ENCODE measurements at places on chromosomes 12 and 14. TPM values are rescaled to one million over a fixed set of nuclear protein-coding genes. Genes with fewer than 3 reads are reported as not detected.

The KRT78 gene
- not detected for polyA plus RNA-seq

The TMCC3 gene
- polyA plus RNA-seq: 39.5 TPM

The DGLUCY gene
- polyA plus RNA-seq: 69.6 TPM

The DPF3 gene
- 5.4 TPM for polyA plus RNA-seq

The MYF5 gene
- polyA plus RNA-seq: not detected

DNA sequence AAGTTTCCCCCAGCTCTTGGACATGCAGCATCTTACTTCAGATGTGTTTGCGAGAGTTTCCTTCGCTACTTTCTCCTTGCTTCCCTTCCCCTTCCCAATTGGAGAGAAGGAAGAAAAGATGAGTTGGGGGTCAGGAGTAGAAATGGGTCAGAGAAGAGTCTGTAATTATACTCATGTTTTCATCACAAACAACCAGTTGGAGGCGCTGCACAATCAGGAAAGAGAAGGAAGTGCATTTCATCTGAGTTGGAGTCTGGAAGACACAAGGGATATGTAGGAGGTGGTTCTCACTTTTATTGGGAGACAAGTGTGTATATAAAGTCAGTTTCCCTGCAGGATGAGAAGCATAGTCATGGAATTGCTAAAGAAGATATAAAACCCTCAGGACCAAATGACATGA, 31.3 kb upstream of the VSX2 start:
- DNase-seq: no peak

GRCh38 chr12:28063355-28063880, 90.9 kb upstream of the PTHLH start:
- no peak for DNase-seq

DNA sequence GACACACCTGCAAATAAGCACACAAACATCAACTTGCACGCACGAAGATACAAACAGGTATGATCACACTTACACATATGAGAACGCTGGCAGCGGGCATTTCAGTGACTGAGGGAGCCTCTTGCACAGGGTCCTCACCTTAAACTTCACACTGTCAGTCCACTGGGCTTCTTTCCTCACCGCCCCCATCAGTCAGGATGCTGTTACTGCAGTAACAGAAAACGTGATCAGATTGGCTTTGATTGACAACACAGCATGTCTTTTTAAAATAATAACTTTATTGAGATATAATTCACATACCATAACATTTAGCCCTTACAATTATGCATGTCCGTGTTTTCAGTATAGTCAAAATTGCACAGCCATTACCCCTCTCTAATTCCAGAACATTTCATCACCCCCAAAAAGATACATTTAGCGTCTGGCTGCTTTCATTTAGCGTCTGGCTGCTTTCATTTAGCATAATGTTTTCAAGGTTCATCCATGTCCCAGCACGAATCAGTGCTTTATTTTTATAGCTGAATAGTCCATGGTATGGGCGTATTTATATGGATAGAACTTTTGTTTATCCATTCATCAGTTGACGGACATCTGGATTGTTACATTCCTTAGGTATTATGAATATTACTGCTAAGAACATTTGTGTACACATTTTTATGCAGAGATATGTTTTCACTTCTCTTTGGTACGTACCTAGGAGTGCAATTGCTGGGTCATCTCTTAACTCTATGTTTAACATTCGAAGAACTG, 8.4 kb downstream of the CCDC197 start:
- DNase-seq: no peak

DNA sequence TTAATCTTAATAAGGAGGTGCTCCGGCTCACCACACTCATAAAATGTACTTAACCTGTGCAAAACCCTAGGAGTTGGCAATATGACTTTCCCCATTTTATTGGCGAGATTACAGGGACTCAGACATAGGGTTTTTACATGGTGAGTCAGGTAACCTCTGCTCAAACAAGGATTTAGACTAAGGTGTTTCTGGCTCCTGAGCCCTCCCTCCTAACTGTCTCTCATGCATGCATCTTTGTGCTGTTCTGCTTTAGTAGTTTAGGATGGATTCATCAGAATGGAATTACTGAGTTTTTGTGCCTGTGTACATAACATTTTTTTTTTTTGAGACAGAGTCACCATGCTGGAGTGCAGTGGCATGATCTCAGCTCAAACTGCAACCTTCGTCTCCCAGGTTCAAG, 993.3 kb upstream of the TMEM132C start:
- no peak for DNase-seq

DNA sequence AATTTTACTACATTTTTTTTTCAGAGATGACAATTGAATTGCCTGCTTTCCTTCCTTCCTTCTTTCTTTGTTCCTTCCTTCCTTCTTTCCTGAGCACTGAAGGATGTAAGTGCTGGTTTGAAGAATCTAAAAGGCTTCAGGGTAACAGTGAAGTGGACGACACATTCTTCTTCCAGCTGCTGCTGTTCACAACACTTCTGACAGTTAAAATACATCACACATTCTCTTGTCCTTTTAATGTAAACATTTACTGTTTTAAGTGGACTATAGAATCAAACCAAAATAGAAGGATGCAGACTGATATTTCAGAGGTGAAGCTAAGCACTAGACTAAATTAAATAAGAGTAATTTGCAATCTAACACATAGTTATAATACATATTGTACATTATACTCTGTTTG, 151.5 kb downstream of the MSRB3 start:
- no peak for DNase-seq

- no peak for DNase-seq
Observed at GRCh38 chr12:76003355-76003638, 28.3 kb downstream of the PHLDA1 start.

All from renal pelvis (tissue), 12 donors.